A549 treated with GW870086 at 1 μM for 4 hours (cell line): ENCODE measurements at places on chromosomes 7 and 10. TPM values are rescaled to one million over a fixed set of nuclear protein-coding genes. Genes with fewer than 3 reads are reported as not detected.

ZMIZ1 gene
- total RNA-seq, result 39.2 to 55.0 TPM (median 50.5 TPM) in 5 replicates

SPOCK2 gene
- total RNA-seq, result 0.24 to 0.51 TPM (median 0.36 TPM) in 5 replicates

PRR15 gene
- total RNA-seq, result 2.3 to 4.0 TPM (median 3.2 TPM) in 5 replicates

CADPS2 gene
- 0.07 to 0.09 TPM (median 0.09 TPM) in 4 of 5 replicates, not detected in the other for total RNA-seq

CRYGN gene
- total RNA-seq, result not detected in 5 replicates

CHAT gene
- not detected in 5 replicates for total RNA-seq

MICU1 gene
- 52.6 to 55.5 TPM (median 53.8 TPM) in 5 replicates for total RNA-seq

HOXA6 gene
- total RNA-seq, result 0.83 to 2.2 TPM (median 1.5 TPM) in 5 replicates

TLL2 gene
- total RNA-seq, result 0.08 to 0.24 TPM (median 0.15 TPM) in 5 replicates
